ENCODE measurements at places on chromosomes 2 and 18.

GRCh38 chr2:145268931-145269330, 749.0 kb upstream of the ZEB2 start:
- DNase-seq, result no peak

- no peak for DNase-seq
These were observed 667.9 kb downstream of the BCL11A start for GRCh38 chr2:59885541-59885940.

DNA sequence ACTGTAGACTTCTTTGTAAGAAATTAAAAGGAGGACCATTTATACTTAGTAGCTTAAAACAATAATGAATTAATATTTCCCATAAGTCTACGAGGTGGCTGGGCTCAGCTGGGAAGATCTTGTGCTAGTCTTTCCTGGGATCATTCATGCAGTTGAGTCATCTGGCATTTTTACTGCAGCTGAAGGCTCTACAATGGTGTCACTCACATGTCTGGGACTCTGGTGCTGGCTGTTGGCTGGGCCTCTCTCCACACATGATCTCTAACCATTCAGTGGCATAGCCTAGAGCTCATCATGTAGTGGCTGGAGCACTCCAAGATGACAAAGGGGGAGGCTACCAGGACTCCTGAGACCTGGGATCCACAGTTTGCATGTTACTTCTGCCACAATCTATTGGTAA, 35.5 kb downstream of the CLASP1 start:
- DNase-seq, result no peak

DNA sequence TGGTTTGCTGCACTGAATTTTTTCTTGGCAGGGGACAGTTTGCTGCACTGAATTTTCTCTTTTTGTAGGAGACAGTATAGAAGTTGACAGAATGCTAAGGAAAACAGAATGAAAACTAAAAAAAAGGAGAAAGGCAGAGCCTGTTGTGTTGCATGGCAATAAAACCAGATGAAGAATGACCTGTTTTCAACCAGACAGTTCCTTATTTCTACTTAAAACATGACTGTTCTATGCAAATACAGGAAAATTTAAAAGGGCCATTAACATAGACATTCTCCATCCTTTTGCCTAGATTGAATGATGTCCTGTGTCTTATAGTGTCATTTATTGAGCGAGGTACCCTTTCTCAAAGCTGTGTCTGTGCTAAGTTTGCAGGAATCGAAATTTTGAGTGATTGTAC, 33.3 kb downstream of the ABI2 start:
- DNase-seq, result no peak

- DNase-seq, result no peak
These were observed 236.4 kb upstream of the MEX3C start for GRCh38 chr18:51433881-51434280.

DNA sequence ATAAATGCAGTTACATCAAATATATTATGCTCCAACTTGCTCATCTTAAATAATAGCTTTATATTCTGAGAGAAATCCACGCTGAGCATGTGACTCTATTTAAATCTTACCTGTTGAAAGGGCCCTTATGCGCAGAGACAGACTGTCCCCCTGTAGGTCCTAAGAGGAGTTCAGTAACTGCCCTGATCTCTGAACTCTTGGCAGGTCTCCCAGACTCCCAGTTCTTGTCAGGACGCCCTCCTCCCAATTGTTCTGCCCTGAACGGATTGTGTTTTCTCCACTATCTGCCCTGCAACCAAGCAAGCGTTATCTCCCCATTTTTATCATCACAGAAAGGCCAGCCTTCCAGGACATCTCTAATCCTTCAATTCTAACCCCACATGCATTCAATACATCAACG, 954.6 kb downstream of the TSN start:
- DNase-seq, result no peak

DNA sequence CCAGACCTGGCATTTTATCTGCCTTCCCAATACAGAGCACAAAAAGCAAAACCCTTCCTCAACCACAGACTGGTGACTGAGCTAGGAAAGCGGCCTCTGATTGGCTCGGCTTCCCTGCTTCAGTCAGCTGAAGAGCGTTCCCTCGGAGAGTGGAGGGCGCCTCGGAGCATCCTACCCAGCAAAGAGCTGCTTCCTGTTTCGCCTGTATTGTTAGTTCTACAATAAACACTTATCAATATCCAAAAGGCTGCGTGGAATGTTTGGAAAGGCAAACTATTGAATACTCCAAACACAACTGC, 125.0 kb downstream of the CACNB4 start:
- no peak for DNase-seq

GRCh38 chr2:27249159-27249890, 13.5 kb downstream of the SLC30A3 start:
- DNase-seq, result no peak

- DNase-seq, result no peak
These were observed 31.8 kb upstream of the INPP4A start for GRCh38 chr2:98412751-98413458.

DNA sequence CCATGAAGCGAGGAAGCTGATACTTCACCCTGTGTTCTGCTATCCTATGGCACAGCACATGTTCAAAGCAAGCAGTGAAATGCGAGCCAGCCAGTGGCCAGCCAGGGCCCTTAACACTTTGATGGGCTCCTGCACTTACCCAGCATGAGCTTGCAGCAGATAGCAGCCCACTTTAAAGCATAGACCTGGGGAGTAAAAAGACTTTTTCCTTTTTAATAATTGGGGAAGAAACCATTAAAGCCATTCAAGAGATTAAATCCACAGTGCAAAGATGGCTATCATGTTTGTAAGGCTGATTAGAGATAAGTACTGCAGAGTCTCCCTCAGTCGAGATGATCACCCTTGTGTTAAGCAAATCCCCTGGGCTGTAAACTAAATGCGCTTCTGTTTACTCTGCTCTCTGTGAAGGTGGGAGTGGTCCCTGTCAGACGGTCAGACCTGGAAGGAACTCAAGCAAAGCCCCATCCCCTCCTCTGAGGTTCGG, 15.7 kb downstream of the CCBE1 start:
- DNase-seq, result no peak

- DNase-seq, result no peak
These were observed 43.2 kb downstream of the POMC start for GRCh38 chr2:25125189-25125588.

DNA sequence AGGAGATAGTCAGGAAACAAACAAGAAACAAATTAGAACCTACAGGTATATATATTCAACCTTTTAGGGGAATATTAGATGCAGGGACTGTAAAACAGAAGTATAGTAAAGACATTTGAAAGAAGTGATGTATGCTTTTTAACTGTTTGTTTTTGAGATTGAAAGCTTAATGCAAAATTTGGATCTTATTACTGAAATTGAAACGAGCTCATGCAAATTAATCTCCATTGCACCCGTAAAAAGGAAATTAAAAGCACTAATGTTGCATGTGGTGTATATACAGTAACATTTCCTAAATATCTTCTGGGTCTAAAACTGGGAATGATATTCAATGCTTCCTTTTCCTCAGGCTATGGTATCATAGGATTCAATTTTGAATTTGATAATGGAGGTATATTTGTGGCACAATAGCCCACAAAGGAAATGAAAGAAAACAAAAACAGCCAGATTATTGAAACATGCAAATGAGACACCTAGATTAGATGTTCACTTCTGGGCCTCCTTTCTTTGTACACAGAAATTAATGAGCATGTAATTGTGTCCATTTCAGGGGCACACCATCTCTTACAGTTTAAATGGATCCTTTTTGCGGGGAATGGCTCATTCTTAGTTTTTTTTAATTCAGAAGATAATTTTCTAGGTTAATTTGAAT, 1.6 kb upstream of the ELOA2 start:
- DNase-seq, result no peak

DNA sequence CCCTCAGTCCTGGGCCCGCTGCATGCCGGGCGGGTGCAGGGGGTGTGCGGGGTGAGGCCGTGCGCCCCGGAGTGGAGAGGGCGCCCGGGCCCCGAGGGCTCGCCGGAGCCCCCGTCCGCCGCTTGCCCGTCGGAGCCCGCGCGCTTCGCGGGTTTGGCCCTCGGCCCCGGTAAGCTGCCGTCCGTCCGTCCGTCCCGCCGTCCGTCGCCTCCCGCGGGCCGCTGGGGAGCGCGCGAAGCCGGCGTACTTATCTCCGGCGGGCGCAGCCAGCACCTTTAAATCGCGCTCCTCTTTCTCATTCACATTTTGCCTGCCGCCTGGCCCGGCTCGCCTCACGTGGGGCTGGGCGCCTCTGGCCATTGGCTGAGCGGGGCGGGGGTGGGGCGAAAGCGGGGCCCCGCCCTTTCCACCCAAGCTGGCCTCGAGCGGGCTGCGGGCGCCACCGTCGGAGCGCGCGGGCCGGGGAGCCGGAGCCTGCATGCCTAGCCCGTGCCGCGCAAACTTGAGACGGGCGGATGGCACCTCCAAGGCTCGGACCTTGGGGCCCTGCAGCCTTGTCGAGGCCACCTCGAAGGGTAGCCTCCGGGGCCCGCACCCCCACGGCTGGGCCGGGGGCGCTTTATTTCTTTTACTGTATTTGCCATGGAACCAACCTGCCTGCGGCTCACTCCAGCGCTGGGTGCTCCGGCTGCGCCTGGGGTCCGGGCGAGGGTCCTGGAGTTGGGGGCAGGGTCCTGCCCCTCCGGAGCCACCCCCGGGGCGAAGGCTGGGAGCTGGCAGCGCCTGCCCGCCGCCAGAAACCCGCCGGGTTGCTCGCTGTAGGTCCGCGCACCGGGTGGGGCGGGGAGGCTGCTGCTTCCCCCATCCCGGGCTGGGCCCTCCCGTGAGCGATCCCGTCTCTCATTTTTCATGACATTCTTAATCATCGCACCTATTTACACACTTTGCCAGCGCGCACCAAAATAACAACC, at the start of gene GBX2:
Gene GBX2 (minus strand): TSS at position 277 of the 971 bp plus-strand sequence. CDS start 415 bp downstream, outside the sequence.
- DNase-seq, result no peak

- DNase-seq, result no peak
These were observed 18.7 kb upstream of the MAP4K3 start for GRCh38 chr2:39455826-39456225.

DNA sequence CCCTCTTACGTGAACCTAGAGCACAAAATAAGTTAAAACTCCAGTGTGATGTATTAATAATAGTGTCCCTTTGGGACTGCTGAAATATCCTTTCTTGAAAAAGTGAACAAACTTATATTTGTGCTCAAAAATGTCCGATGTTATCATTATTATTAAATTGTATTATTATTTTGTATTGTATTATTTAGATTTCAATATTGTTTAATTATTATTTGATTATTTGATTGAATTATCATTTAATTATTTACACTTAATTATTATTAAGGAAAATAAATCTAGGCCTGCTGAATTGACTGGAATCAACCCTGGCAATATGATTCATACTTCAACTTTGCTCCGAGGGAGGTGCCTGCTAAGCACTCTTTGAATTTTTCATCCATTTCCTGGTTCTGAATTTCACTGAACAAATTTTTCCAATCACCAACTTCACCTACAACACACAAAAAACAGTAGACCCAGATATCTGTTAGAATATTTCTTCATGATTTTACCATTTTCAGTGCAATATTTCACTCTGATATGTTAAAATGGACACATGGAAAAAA, 10.9 kb upstream of the EIF2AK2 start:
- DNase-seq, result no peak

GRCh38 chr2:25881764-25882163, 3.5 kb upstream of the ASXL2 start:
- DNase-seq, result no peak

DNA sequence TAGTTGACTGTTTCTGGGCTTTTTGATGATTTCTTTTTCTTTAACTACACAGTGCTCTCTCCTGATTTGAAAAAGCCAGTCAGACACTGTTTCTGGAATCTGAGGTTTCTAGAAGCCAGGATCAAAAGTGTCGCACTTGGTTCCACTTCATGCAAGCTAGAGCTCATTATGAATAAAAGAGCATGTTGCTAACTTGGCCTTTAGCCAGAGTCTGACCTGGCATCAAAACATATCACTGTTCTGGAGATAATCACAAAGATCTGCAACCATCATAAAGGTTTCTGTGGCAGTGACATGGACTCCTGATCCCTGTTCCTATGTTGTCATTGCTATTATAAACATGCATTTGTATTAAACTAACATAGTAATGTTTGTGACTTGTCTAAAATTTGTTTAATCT, 76.1 kb upstream of the MAPRE2 start:
- DNase-seq, result no peak

- no peak for DNase-seq
These were observed 197.4 kb downstream of the HAUS1 start for GRCh38 chr18:46301571-46301970.

- DNase-seq, result no peak
These were observed 246.3 kb downstream of the SOX11 start for GRCh38 chr2:5938566-5938896.

- no peak for DNase-seq
These were observed 35.8 kb downstream of the RBKS start for GRCh38 chr2:27854229-27854862.

GRCh38 chr2:181140928-181141327, 160.5 kb downstream of the UBE2E3 start:
- no peak for DNase-seq

- DNase-seq, result no peak
These were observed 430.1 kb downstream of the CCDC85A start for GRCh38 chr2:56613920-56614319.

GRCh38 chr2:113240150-113240914, 38.4 kb downstream of the PAX8 start:
- no peak for DNase-seq

GRCh38 chr2:43321446-43321845, 95.0 kb upstream of the ZFP36L2 start:
- no peak for DNase-seq

DNA sequence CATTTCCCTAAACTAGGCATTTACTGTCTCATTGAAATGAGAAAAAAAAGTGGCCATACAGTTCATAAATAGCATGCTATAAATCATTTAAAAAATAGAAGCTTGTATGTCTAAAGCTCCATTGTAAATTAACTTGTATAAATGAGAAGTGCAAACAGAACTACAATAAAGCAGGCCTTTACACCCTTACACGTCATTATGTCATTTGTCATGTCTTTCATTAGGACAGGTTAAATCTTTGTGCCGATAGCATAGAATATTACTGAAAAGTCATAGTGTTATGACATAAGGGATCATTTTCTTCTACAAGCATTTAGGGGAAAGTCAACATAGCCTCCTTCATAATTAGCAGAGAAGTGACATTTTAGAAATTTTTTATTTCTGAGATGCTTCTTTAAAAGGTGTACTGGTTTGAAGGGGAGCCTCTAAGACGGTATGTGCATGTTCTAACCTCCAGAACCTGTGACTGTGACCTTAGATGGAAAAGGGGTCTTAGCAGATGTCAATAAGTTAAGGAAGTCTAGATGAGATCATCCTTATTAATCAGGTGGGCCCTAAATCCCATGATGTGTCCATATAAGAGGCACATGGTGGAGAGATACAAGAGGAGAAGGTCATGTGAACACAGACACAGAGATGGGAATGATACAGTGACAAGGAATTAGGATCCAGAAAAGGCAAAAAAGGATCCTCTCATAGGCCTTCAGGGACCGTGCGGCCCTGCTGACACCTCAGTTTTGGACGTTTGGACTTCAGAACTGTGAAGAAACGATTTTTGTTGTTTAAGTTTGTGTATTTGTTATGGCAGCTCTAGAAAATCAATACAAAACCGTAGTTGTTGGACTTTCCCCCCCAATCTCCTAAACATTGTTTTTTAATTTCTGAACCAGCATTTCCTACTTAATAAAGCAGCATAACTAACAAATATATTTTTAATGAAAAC, 863.7 kb downstream of the MBD2 start:
- DNase-seq, result no peak

Measured in activated B cell treated with CpG ODN at 0.5 μM for 24 hours (primary cell).